ENCODE measurements at places on chromosomes 11 and 22.

DNA sequence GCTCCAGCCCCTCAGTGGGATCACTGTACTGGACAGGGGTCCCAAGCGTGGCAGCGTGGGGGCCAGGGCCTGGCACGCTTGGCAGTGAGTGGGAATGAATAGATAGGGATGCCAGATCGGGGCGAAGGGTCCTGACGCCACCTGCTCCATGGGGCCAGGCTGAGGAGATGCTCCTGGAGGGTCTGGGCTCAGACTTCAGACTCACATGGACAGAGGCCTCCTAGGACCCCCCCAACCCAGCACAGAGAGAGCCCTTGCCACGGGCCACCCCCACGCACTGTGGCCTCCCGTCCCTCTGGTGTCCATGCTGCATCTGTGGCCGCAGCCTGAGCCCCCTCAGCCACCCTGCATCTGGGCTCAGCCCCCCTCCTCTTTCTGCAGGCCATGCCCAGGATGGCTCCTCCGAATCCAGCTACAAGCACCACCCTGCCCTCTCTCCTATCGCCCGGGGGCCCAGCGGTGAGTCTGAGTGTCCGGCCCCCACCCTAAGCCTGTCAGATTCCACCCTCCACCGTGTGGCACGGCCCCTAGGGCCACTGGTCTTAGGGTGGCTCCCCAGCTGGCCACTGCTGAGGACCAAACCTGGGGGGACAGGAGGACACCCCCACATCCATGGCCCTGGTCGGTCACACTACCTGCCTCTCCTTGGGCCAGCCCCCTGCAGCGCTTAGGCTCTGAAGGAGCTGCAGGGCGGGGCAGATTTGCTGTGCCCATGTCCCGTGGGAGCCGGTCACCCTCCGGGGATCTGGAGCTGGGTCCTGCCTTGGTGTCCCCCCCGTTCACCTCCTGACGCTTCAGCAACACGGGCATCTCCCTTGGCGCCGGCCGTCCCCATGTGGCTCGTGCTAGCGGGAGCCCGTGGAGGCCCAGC, 2.7 kb downstream of the MUC5AC start:
- peak; percentile 12 for DNase-seq

DNA sequence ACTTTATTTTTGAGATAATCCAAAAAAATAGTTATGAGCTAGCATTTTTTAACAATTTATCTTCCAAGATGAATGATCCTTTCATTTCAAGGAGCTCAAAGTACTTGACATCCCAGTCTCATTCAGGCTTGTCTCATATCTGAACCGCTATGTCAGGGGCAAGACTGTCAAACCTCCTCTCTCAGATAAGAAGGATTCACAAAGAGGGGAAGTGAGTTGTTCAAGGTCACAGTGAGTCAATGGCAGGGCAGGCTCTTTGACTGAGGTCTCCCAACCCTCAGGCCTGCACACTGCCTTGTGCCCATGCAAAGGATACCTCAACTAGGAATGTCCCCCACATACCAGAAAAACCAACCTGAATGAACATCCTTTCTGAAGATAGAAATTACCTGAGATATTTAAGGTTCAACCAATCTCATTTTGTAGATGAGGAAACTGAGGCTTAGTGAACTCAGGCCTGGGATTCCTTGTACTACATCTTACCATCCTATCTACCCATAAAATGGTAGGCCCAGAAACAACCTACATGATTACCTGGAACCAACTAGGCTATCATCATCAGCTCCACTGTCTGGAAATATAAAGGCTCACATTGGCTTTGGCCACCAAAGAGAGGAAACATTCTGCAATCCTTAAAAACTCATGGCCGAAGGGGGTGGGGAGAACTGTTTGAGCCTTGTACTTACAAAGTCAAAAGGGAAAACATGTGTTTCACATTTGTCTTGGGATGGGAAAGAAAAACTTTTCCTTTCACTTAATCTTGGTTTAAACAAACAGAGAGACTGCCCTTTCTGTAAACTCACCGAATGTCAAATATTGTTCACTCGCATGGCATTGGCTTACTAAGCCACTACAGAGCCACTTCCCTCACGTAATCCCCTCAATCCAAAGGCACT, 51.1 kb downstream of the LIF start:
- DNase-seq, result no peak

DNA sequence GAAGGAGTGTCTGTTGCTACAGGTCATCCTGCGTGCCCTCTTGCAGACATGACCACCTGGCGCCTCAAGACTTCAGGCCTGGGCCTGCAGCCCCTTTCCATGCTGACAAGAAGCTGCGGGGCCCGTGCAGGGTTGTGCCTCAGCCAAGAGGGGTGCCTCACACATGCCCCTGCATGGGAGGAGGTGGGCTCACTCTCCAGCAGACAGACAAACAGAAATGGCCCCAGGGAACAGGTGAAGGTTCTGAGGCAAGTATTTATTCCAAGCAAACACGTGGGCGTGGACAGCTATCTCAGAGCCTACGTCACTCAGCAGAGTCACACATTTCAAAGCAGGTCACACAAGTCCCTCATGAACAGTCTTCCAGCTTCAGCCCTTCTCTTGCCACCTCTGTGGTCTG, 5.9 kb upstream of the SYCE3 start:
- no peak for DNase-seq

DNA sequence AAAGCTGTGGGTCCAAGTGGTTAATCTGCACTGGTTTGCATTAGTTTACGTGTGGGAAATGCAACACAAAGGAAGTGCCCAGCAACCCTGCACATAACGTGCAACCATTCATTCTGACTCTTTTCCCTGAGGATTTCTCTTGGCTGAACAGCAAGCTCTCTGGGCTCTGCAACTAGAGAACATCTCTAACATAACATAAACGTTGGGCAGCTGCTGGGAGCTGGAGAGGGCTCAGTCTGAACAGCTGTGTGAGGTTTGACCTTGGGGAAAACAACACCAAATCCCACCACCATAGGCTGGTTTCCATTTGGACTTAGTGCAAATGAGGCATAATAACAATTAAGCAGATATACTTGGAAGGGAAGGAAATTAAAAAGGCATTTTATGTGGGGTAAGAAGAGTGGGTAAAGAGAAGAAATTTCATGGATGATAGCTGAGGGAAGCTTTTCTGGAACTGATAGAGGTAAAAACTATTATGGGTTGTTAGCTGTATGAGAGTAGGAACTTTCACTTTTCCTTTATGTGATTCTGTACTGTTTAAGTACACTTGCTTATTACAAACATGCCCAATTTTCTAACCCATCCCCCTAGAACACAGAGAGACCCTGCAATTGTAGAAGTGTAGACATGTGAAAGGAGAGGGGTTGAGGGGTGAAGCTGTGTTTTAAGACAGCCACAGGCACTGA, 76.2 kb downstream of the SNX19 start:
- DNase-seq, result no peak

GRCh38 chr11:6298605-6299004, 21.7 kb downstream of the CAVIN3 start:
- DNase-seq, result no peak

- DNase-seq, result peak; percentile 36
These were observed at the start of gene GRAMD1B for GRCh38 chr11:123429913-123430720. Gene GRAMD1B, plus strand, starts transcription at chr11:123430269. Its CDS starts 524 bp downstream, at chr11:123430793.

GRCh38 chr11:36065436-36065835, 121.6 kb downstream of the LDLRAD3 start:
- no peak for DNase-seq

DNA sequence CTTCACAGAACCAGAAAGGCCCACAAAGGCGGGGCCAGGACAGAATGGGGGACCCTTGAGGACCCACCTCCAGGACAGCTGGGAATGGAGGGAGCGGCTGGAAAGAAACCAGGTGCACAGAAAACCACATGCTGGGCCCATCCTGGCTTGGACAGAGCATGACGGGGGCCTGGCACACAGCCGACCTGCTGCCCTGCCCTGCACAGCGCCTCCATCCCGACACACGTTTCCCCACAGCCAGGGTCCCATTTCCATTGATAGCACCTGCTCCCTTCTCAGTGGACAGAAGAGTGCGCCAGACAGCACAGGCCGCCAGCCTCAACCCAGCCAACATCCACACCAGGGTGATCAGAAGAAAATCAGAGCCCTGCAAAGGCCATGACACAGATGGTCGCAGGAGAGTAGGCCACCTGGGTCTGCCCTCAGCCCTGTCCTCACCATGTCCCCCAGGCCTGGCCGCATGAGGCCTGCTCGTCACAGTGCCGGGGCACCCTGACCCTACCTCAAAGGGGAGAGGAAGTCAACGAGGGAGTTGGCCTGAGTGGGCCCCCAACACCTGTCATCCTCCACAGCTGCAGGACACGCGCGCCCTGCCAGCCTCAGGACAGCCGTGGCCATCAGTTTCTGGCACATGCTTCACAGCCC, 28.1 kb downstream of the BRD1 start:
- no peak for DNase-seq

DNA sequence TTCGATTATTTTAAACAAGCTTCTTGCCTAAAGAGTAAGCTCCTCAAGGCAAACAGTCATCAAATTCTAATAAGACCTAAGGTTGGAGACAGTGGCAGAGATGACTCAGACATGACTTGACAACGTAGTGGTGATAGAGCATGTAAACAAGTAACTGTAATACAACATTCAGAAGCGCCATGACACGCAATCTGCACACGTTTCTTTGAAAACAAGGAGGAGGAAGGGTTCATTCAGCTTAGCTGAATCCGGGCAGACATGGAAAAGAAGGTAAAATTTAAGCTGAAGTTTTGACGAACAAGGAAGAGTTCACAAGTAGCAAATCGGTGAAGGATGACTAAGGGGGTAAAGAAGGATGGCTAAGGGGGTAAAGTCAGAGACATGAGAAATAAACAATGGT, 152.4 kb upstream of the ZC3H12C start:
- DNase-seq, result no peak

DNA sequence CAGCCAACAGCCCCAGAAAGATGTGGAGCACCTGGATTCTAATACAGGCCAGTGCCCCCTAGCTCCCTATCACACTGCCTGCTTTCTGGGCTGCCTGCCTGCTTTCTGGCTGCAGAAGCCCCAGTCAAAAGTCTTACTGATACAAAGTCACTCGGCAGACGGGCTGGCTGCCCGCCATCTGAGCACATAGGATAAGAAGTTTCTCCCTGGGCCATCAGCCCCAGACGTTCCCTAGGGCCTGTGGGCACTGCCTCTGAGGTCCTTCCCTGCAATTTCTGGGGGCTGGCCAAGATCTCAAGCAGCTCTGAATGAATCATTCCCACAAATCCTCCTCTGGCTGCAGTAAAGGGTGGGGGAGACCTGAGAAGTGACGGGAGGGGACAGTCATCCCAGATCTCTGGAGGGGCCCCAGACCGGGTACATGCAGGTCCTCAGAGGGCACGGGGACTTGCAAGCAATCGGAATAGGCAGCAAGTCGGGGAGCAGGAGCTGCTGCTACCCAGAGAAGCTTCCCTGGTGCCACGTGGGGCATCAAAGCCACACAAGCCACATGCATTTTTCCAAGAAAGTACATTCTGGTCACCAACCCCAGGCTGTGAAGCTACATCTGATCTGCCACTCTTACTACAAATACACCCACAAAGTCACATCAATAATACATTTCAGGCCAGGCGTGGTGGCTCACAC, 4.7 kb downstream of the TPST2 start:
- no peak for DNase-seq

GRCh38 chr11:86069408-86070101, 671 bp upstream of the PICALM start:
- no peak for DNase-seq

- no peak for DNase-seq
These were observed 12.6 kb downstream of the KLHL35 start for GRCh38 chr11:75420224-75421034.

DNA sequence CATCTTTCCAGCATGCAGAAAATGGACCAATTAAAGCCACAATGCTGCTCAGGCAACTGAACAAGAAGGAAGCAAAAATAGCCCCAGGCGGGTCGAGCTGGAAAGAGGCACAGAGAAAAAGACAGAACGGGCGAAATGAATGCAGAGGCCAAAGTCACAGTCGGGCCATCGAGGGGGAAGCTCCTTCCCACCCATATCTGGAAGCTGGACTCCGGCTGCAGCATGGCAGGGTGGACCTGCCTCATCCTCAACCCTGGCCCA, 58.6 kb upstream of the PRDM11 start:
- no peak for DNase-seq

DNA sequence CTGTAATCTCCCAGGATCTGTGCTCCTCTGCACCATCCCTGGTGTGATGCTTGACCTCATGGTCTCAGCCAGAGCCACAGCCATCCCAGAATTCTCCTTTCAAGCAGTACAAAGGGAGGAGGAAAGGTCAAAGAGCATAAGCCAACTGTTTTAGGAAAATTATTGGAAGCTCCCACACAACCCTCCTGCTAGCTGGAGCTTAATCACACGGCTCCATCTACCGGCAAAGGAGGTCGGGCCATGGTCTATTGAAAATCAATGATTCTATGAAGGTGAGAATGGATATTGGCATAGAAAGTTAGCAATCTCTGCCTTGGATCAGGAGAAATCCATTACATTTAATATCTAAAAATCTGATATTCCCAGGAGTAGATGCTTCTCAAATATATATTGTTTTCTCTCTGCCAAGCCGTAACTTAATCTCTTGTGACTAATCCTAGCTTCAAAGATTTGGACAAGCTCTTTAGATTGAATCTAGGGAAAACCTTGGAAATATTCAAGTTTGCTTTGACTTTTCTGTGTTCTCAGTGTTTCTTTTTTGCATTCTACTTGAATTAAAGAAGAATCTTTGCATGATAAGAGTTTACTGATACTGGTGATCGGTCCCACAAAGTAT, 259.6 kb downstream of the NTM start:
- DNase-seq, result no peak

DNA sequence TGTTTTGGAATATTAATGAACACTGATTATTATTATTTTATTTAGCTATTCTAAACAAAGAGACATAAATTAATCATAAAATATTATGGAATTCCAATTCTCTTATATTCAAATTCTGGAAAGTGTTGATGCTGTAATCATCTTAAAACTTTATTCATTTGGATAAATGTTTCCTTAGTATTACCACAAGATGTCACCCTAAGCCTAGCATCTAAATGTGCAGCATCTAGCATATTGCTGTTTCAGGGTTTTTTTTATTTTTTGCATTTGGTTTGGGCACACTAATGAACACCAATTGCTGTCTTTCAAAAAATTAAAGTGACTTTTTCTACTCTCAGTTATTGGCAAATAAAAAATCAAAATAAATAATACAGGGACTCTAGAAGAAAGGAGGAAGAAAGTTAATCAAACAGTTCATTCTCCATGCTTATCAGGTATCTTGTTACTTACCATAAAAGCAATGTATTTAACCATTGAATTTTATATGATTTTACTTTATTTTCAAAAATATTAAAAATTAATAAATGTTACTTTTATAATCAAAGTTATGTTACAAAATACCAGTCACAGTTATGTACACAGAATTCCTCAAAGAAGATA, 31.8 kb downstream of the DLG2 start:
- no peak for DNase-seq

DNA sequence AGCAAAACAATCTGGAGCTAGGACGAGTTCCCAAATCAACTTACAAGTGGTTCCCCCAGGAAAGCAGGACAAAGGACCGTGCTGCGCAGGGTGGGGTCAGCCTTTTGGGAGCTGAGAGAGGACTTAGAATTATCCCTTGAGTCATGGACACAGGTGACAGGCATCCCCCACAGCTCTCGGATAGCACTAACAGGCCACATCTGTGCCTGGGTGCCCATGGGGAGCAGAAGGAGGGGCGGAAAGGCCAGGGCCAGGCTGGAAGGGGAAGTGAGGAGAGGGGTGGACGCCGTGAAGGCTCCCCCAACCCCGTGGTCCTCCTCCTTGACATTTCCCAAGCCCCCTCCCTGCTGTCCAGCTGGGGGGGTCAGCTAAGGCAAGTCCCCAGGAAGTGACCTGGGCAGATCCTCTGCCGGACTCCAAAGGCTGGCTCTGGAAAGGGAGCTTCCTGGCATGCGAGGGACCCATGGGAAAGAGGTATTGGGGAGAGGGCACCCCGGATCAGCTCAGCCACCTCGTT, 31.6 kb upstream of the A4GALT start:
- DNase-seq, result no peak

All from activated B cell treated with CpG ODN at 0.5 μM for 24 hours (primary cell).